ENCODE measurements at places on chromosomes 5 and 9.

DNA sequence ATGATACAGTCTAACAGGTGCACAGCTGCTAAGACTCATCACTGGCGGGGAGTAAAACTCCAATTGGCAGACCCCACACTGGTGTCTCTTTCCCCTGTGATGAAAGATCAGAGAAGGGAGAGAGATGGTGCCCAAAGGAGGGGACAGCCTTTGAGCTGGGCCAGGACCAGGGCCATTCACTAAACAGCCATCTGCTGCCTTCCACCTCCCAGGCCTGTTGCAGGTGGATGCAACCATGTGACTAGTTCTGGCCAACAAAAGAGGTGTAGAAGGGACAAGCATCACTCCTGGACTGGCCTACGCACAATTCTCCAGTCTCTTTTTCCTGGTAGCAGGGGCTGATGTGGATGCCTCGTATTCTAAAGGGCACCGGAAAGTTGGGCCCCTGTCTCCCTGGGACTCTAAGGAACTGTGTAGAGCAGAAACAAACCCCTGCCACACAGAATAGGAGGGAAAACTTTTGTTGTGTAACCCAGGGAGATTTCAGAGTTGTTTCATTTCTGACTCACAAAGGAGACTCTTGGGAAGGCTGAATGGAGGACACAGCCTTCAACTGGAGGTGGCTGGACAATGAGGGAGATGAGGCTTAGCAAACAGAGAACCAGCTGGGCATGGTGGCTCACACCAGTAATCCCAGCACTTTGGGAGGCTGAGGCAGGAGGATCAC, 26.9 kb downstream of the TNIP1 start:
- DNase-seq = no peak

GRCh38 chr9:121860744-121861143, 209.3 kb downstream of the DAB2IP start:
- no peak for DNase-seq

- DNase-seq = no peak
Measured at GRCh38 chr9:119175581-119175980, 193.7 kb downstream of the BRINP1 start.

- no peak for DNase-seq
Measured at GRCh38 chr9:114938687-114939575, 8.5 kb upstream of the TNFSF8 start.

DNA sequence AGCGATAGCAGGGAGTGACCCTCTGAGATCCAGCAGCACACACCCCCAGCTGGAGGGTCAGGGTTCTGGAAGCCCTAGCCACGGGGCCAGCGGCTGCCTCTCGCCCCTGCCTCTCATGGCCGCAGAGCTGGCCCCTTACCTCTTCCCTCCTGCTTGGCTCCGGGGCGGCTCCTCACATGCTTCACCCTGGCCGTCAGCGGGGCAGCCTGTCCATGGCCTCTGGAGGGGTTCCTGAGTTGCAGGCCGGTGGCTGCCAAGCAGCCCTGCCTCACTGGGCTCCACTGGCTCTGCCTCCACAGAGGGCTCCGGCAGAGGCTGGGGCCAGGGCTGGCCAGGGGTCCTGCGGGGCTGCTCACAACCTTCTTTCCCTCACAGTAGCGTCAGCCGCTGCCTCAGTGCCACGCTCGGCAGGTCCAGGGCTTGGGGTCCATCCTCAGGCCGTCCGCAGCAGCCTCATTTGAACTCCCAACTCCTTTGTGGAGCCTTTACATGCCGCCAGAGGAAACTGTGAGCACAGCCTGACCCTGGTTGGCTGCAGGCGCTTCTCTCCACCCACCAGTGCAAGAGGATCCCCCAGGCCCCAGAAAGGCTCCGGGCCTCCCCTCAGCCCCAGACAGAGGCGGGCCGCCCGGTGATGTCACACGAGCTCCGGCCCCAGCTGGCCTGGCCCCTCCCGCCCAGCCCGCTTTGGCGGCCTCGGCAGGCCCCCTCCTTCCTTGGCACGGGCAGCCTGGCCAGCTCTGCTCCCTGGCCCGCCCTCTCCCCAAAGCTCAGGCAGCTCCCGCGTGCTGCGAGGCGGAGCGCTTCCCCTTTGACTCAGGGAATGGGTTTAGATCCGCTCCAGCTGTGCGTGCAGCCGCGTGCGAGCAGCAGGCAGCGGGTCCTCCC, at the start of gene ANGPTL2:
TSS of gene ANGPTL2 (minus strand) at position 460 of the 888 bp plus-strand sequence. CDS start 13,904 bp downstream, outside the sequence.
- DNase-seq = no peak

- DNase-seq = no peak
Measured at GRCh38 chr9:84903963-84904362, 234.4 kb downstream of the NTRK2 start.

DNA sequence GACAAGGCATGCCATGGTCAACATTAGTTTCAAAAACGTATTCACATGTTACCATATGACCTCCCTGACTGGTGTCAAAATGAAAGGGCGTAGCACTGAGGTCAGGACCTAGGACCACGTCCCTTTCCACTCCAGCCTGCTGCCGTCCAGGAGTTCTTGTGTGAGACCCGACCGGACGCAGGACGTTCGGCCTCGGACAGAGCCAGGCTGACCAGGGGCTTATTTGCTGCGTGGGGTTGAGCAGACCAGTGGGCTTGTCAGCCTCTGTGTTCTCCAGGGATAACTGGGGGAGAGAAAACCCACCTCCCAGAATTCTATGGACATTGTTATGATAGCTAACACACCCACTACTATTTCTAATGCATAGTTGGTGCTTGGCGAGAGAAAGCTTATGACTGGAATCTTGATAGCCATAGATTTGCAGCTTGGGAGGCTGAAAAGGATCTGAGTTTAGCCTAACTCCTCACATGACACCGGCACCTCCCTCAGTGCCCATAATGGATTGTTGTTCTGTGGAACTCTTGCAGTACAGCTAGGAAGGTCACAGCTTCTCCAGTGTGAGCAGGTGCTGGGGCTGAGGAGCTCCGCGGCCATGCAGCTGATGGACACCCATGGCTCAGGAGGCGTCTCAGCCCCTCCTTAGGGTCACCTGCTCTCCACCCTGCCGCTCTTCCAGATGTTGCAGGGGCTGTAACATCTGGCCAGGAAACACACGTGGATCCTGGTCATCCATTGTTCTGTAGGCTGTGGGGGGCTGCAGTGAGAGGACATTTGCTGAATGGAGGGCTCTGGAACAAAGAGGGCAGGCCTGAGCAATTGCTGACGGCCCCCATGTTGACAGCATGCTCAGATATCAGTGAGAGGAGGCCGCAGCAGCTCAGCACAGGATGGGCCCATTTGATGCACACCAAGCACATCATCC, 368.4 kb downstream of the IRX2 start:
- DNase-seq = no peak

DNA sequence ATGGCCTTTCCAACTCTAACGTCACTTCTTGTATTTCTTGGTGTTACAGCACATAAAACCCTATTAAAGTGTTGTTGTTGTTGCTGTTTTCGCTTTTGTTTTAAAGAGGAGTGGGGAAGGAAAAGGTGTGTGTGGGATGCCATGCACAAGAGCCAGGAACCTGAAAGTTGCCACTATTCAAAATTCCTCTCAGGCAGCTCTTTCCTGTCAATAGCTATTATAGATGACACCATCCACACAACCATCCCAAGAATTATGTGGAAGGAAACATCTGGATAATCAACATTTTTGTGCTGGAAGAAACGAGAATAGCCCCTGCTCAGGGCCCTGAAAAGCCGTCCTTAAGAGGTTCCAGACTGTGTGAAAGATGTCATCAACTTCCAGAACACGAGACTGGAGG, 79.3 kb downstream of the SHB start:
- no peak for DNase-seq

GRCh38 chr9:14189578-14189977, 124.4 kb downstream of the NFIB start:
- no peak for DNase-seq

- no peak for DNase-seq
Measured at GRCh38 chr5:138990986-138991590, 116.0 kb upstream of the LRRTM2 start.

DNA sequence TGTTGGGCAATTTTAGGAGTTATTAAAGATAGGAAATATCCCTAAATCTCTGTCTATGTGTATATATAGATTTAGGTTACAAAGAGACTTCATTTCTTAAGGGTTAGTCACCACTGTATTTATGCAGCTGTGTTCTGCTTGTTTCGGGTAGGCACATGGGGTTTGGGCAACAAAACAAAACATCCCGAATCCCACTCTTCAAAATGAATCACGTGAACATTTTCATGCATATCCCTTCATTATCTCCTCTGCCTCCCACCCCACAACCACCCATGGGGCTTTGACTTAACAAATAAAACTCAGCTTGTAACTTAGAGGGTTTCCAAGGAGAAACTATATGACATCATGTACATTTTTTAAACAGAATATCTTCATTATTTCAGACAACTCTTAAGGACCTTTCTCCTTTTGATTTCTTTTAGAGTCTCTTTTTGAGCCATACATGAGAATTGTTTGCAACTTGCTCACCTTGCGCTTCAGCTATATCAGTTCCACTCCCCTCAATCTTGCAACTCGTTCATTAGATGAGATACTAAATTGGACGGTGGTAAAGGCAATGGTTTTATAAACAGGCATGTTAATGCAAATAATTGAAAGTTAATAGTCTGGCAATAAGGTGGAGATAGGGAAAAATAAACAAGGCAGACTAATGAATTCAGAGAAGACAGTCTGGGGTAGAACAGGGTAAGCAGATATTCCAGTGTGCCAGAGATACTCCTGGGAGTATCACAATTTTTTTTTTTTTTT, 136.7 kb downstream of the CD180 start:
- DNase-seq = no peak

DNA sequence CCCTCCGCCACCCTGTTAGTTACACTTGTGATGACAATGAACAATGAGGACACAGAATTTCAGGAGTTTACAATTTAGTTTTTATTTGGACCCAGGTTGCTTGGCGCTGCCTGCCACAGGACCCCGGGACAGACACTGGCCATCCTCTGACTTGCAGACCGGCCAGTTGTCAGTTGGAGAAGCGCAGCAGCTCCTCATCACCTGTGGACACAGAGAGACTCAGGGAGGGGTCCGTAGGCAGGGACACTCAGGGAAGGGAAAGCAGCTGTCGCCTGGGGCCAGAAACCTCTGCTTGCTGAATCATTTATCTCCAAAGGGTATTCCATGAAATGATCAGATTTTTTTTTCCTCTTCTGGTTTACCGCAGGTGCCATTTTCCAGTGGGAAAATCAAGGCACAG, 18.0 kb downstream of the AMBP start:
- no peak for DNase-seq

DNA sequence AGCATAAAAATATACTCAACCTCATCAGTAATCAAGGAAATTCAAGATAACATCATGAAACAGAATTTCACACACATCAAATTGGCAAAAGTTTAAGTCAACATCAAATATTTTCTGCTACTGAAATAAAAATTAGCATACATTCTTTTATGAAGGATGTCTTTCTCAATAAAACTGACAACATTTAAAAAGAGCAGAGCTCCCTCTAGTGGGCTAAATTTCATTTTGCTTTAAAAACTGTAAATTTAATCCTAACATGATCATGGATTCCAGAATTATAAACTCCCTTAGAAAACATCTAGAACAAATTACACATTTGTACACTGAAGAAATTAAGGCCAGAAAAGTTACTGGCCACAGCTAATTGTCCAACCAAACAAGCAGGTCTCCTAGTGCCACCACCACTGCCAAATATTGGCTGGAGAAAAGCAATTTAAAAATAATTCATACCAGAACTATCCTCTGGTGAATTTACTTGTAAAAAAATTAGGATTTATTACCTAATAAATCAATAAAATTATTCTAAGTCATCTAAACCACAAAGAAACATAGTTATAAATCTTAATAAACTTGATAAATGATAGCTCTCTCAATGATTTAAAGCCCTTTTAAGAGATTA, 31.2 kb downstream of the DEPDC1B start:
- no peak for DNase-seq

DNA sequence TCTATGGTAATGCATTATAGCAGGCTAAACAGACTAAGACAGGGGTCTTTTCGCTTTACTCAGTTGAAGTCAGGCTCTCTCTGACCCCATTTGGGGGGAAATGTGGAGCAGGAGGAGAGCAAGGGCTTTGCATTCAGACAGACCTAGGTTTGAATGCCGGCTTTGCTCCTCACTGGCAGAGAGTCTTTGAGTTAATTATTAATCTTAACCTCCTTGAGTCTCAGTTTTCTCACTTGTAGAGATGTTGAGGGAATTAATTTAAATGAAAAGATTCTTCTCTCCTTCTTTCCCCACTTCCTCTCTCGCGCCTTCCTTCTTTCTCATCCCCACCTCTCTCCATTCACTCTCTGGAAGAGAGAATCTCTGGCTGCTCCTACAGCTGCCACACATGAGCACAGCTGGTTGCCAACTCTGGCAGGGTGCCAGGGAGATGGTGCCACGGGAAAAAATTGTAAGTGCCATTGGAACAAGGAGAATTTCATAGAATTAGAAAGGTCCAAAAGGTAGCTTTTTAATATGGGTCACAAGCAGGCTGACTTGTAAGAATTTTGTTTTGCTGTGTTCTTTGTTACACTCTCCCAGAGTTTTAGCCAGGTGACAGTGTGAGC, 25.2 kb upstream of the GLRA1 start:
- DNase-seq = no peak

GRCh38 chr5:175377816-175378215, 66.2 kb downstream of the DRD1 start:
- no peak for DNase-seq

- DNase-seq = no peak
Measured at GRCh38 chr9:123924727-123925126, 5.2 kb downstream of the DENND1A start.

DNA sequence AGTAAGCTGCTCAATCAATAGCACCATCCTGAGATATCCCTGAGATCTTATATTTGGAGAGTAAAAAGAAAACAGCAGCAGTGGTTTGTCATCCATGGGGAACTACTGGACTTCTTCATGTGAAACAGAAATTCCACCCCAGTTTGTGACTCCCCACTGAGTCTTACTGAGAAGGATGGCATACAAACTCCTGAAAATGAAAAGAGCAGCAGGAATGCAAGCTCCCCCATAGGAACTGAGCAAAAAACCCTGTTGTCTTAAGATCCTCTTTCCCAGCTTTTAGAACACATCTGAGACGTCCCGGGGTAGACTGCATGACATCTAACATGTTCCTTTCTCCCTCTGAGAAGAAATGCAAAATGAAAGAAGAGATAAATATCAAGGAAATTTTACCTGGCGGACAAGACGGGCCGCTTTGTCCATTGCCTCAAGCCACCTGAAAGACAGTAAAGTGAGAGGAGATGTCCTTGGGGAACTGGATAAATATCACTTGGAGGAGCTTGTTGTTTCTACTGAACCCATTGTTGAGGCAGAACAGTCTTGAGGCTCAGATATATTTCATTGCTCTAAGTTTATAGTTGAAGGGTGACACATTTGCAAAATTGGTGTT, 117.1 kb downstream of the NUDT12 start:
- DNase-seq = no peak
